Stimulated activated CD8-positive, alpha-beta memory T cell treated with anti-CD3 and anti-CD28 coated beads, Interleukin-15, amount 100 ng/mL, for 24 hours (primary cell): ENCODE measurements at places on chromosomes 3 and 15.
A peak's percentile ranks its signal among the peaks of the same experiment; 100 is the strongest.

- DNase-seq = peak; percentile 81
Observed at GRCh38 chr3:195259475-195260279, 11.3 kb downstream of the XXYLT1 start.

GRCh38 chr15:34355241-34355640 lies 11.8 kb downstream of the LPCAT4 start:
- no peak for DNase-seq

- DNase-seq = no peak
Observed at GRCh38 chr15:66706225-66706732, 4.2 kb downstream of the SMAD6 start.

DNA sequence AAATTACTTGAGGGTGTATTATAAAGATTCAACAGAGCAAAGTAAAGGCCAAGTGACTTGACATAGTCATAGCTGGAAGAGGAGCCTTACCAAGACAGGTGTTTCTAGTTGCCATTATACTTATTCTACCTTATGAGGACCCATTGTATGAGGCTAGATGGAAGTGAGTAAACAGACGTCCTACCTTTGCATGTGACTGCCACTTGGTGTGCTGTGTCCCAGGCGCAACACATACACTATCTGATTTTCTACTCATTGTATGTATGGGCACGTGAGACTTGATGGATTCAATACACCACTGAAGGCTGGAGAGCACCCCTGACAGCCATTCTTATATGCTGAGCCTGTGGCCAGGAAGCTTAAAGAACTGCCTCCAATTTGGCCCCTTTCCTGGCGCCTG lies 40.5 kb downstream of the BOC start:
- no peak for DNase-seq
